Pancreas (tissue), 10 donors: ENCODE measurements at places on chromosomes 5 and 9. TPM values are rescaled to one million over a fixed set of nuclear protein-coding genes. Genes with fewer than 3 reads are reported as not detected.

DNA sequence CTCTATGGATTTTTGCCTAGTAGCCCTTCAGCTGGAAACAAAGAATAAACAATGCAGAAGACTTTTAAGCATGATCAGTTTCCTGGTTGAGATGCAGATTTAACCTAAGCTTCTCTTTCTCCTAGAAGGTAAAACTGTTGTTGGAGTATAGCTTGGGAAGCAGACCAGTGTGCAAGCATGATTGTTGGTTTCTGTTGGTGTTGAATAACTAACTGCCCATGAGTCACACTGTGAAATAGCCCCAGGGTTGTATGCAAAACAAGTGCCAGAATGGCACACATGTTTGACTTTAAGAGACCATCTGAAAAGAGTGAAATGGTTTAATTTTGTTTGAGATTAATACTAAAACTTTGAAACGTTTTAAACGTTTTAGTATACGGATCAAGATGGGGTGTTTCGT lies 227.1 kb downstream of the ARHGEF28 start:
- no peak overlapping the region for H3K27ac ChIP-seq
- no peak overlapping the region for H3K4me3 ChIP-seq
- peaks cover 15% of the 10 kb centered on the region for H3K36me3 ChIP-seq
- H3K4me1 ChIP-seq = no peaks in the 10 kb centered on the region

Gene SLC6A7
- not detected for total RNA-seq

DNA sequence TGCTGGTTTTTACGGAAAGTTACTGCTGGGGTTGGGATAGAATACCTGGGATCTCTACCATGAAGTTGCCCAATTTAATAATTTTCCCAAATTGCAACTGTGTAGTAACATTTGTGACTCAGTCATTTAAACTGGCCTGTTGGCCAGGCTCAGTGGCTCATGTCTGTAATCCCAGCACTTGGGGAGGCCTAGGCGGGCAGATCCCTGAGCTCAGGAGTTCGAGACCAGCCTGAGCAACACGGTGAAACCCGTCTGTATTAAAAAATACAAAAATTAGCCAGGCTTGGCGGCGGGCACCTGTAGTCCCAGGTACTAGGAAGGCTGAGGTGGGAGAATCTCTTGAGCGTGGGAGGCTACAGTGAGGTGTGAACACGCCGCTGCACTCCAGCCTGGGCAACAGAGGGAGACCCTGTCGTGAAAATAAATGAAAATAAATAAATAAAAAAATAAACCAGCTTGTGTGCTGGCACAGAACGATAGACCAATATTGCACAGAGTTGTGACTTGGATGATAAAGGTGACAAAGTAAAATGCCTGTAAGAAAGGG lies 160.7 kb upstream of the ZNF608 start:
- H3K27ac ChIP-seq = peak overlapping the region; percentile 23
- no peaks in the 10 kb centered on the region for H3K27me3 ChIP-seq
- no peak for DNase-seq
- no peak overlapping the region for H3K4me3 ChIP-seq
- peaks cover 44% of the 10 kb centered on the region for H3K4me1 ChIP-seq

DNA sequence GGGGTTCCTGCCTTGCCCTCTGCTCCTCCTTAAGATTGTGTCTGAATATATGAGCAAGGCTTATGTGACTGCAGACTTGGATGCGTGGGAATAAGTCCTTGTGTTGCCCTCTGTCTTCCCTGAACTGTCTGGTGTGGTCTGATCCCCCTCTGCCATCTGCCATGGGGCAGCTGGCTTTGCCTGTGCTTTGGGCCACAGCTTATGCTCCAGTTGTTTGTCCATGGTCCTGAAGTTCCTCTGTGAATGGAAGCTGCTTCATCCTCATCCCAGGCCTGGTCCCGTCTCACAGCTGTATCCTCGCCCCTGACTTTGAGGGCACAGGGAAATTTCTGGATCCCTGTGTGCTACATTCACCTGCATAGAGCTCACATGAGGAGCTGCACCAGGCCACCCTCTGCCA lies 14.7 kb downstream of the IL31RA start:
- no peaks in the 10 kb centered on the region for H3K27me3 ChIP-seq
- H3K36me3 ChIP-seq = no peaks in the 10 kb centered on the region
- H3K4me3 ChIP-seq = no peak overlapping the region
- H3K4me1 ChIP-seq = no peaks in the 10 kb centered on the region
- DNase-seq = no peak

Gene COL23A1
- total RNA-seq = 0.06 TPM

Gene ENHO
- total RNA-seq = 0.24 TPM

- H3K27ac ChIP-seq = no peak overlapping the region
- peak overlapping the region; percentile 100 for H3K4me3 ChIP-seq
- H3K4me1 ChIP-seq = no peaks in the 10 kb centered on the region
- H3K27me3 ChIP-seq = no peaks in the 10 kb centered on the region
Measured at GRCh38 chr5:138755084-138755748, 2.0 kb downstream of the CTNNA1 start.

GRCh38 chr5:91024727-91025126 lies 358.4 kb downstream of the ARRDC3 start:
- no peaks in the 10 kb centered on the region for H3K27me3 ChIP-seq
- H3K27ac ChIP-seq = no peak overlapping the region
- H3K36me3 ChIP-seq = no peaks in the 10 kb centered on the region
- peaks cover 8% of the 10 kb centered on the region for H3K4me1 ChIP-seq
- H3K4me3 ChIP-seq = no peak overlapping the region

DNA sequence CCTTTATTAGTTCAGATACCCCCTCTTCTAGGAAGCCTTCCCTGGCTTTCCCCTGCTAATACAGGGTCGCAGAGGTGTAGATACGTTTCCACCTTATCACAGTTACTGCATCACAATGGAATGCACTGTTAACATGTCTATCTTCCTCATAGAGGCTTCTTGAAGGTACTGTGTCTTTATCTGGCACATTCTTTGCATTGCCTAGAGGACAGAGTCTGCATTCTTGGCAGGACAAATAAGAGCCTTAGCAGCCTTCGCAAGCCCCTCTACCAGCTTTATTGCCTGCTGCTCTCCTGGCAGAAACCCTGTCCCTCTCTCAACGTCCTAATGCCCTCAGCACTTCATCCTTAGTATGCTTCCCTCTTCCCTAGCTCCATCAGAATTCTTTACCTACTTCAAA lies 31.6 kb downstream of the SLC1A3 start:
- no peak for DNase-seq
- no peak overlapping the region for H3K4me3 ChIP-seq
- H3K36me3 ChIP-seq = no peaks in the 10 kb centered on the region
- no peaks in the 10 kb centered on the region for H3K4me1 ChIP-seq
- no peaks in the 10 kb centered on the region for H3K27me3 ChIP-seq

- DNase-seq = no peak
- no peak overlapping the region for H3K27ac ChIP-seq
- H3K27me3 ChIP-seq = no peaks in the 10 kb centered on the region
- no peaks in the 10 kb centered on the region for H3K36me3 ChIP-seq
Measured at GRCh38 chr9:14051419-14051818, 262.5 kb downstream of the NFIB start.

- no peaks in the 10 kb centered on the region for H3K27me3 ChIP-seq
- H3K4me1 ChIP-seq = no peaks in the 10 kb centered on the region
- DNase-seq = no peak
Measured at GRCh38 chr5:174221436-174221835, 175.9 kb downstream of the NSG2 start.

- H3K4me3 ChIP-seq = no peak overlapping the region
- H3K36me3 ChIP-seq = no peaks in the 10 kb centered on the region
- no peaks in the 10 kb centered on the region for H3K27me3 ChIP-seq
Measured at GRCh38 chr9:99660191-99660636, 161.5 kb upstream of the NR4A3 start.

DNA sequence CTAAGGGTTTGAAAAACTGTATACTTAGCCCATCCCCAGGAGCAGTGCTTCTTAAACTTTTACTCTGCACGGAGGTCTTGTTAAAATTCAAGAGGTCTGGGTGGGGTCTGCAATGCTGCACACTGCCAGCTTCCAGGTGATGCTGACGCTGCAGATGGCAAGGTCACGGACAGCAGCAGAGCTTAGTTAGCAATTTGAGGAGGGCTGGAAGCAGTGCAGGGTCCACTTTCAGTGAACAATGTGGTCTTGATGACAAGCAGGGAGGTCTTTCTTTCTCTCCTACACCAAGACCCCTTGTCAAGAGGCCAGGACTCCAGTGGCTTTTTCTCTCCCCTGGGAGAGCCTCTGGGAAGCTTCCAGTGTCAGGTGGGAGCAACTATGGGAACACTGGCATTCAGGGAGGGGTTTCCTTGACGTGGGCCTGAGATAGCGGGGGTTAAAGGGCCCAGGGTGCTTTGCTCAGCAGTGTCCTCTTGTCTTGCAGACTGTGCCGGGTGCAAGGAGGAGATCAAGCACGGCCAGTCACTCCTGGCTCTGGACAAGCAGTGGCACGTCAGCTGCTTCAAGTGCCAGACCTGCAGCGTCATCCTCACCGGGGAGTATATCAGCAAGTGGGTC lies 65.0 kb upstream of the AFAP1L1 start:
- H3K27ac ChIP-seq = no peak overlapping the region
- no peak overlapping the region for H3K4me3 ChIP-seq
- no peaks in the 10 kb centered on the region for H3K27me3 ChIP-seq
- no peaks in the 10 kb centered on the region for H3K4me1 ChIP-seq
- DNase-seq = no peak
- no peaks in the 10 kb centered on the region for H3K36me3 ChIP-seq

Gene FOXD4L3
- total RNA-seq = not detected

GRCh38 chr5:92945605-92946097 lies 635.4 kb downstream of the NR2F1-AS1 start:
- no peaks in the 10 kb centered on the region for H3K36me3 ChIP-seq
- no peaks in the 10 kb centered on the region for H3K27me3 ChIP-seq
- H3K4me1 ChIP-seq = peaks cover 11% of the 10 kb centered on the region

Gene MYORG
- total RNA-seq = 4.0 TPM

Gene TAF11L2
- total RNA-seq = not detected

DNA sequence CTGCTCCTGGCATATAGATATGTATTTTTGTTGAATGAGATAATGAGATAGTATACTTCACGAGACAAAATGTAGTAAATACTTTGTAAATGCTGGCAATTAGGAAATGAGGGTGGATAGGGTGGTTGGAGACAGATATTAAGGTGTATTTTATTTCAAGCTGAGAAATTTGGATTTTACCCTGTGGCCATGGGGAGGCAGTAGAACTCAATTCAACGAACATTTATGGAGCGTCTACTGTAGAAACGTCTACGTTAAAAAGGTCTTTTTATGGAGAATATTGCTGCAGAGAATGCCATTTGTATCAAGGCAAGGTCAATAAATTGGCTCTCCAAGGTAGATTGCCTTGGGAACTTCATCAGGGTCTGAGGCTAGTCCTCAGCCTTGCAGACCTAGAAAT lies 21.5 kb upstream of the RALGPS1 start:
- no peaks in the 10 kb centered on the region for H3K36me3 ChIP-seq
- H3K27me3 ChIP-seq = no peaks in the 10 kb centered on the region
- no peaks in the 10 kb centered on the region for H3K4me1 ChIP-seq
- no peak overlapping the region for H3K27ac ChIP-seq
- DNase-seq = no peak

GRCh38 chr9:36640771-36641381 lies 68.2 kb downstream of the MELK start:
- no peaks in the 10 kb centered on the region for H3K4me1 ChIP-seq
- H3K27ac ChIP-seq = no peak overlapping the region

Gene PAX5
- total RNA-seq = 0.03 TPM

- no peak for DNase-seq
- H3K4me1 ChIP-seq = no peaks in the 10 kb centered on the region
- no peak overlapping the region for H3K27ac ChIP-seq
- no peaks in the 10 kb centered on the region for H3K36me3 ChIP-seq
- H3K27me3 ChIP-seq = no peaks in the 10 kb centered on the region
Measured at GRCh38 chr5:142065273-142065672, 43.3 kb upstream of the NDFIP1 start.

Gene BTNL3
- total RNA-seq = 0.09 TPM

Gene NSA2
- total RNA-seq = 27.3 TPM

- no peaks in the 10 kb centered on the region for H3K4me1 ChIP-seq
- H3K36me3 ChIP-seq = no peaks in the 10 kb centered on the region
- H3K4me3 ChIP-seq = no peak overlapping the region
- H3K27me3 ChIP-seq = no peaks in the 10 kb centered on the region
- H3K27ac ChIP-seq = no peak overlapping the region
- no peak for DNase-seq
Measured at GRCh38 chr5:74613283-74613682, 27.2 kb downstream of the ENC1 start.

Gene DRD1
- total RNA-seq = 0.06 TPM

DNA sequence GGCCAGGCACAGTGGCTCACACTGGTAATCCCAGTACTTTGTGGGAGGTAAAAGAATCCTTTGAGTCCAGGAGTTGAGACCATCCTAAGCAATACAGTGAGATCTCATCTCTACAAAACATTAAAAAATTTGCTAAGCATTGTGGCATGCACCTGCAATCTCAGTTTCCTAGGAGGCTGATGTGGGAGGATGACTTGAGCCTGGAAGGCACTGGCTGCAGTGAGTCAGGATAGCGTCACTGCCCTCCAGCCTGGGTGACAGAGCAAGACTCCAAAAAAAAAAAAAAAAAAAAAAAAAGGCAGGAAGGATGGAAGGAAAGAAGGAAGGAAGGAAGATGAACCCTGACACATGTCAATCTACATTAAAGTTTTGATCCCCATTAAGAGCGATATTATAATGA lies 1452.2 kb upstream of the ACO1 start:
- H3K27ac ChIP-seq = no peak overlapping the region
- no peak for DNase-seq
- H3K4me1 ChIP-seq = no peaks in the 10 kb centered on the region
- H3K27me3 ChIP-seq = no peaks in the 10 kb centered on the region

- peak; percentile 57 for DNase-seq
- no peak overlapping the region for H3K4me3 ChIP-seq
- peaks cover 12% of the 10 kb centered on the region for H3K4me1 ChIP-seq
- H3K27ac ChIP-seq = peak overlapping the region; percentile 77
- H3K27me3 ChIP-seq = no peaks in the 10 kb centered on the region
Measured at GRCh38 chr9:131382850-131383729, 10.8 kb upstream of the PRRC2B start.

Gene TRIM32
- 8.8 TPM for total RNA-seq

DNA sequence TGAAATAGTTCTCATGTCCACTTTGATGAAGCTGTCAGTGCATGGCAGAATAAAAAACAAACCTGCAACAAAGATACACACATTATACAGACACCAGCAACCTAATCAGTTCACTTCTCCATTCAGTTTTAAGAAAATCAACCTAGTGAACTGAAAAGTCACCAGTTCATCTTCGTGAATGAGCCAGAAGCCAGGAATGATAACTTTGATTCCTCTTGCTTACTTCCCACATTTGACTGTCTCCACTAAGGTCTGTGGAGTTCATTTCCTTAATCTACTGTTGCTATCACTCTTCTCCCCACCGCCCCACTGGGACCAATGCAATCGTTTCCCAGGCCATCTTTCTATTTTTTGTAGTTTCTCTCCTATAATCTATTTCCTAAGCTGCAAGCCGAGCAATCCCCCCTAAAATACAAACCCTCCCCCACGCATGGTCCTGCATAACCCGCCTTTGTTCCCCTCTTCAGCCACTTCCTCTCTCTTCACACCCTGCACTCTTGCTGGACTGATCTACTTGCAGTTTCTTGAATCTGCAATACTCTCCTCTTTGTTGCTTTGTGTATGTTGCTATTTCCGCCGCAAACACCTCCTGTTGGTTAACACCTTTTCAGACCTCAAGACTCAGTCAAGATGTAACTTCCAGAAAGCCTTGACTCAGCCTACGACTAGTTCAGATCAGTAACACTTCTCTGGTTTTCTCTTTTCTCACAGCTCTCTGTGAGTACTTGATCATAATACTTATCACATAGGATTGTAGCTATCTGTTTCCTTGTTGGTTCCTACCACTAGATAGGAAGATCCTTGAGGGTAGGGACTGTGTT lies 16.6 kb downstream of the STOM start:
- H3K27me3 ChIP-seq = no peaks in the 10 kb centered on the region
- no peaks in the 10 kb centered on the region for H3K4me1 ChIP-seq
- no peak overlapping the region for H3K4me3 ChIP-seq
- H3K27ac ChIP-seq = no peak overlapping the region
- no peaks in the 10 kb centered on the region for H3K36me3 ChIP-seq

Gene C5orf58
- not detected for total RNA-seq

GRCh38 chr5:173751266-173751600 lies 134.8 kb upstream of the BOD1 start:
- no peaks in the 10 kb centered on the region for H3K27me3 ChIP-seq
- no peak for DNase-seq
- no peak overlapping the region for H3K27ac ChIP-seq
- H3K4me1 ChIP-seq = no peaks in the 10 kb centered on the region
